ENCODE measurements at places on chromosomes 13 and 19.

DNA sequence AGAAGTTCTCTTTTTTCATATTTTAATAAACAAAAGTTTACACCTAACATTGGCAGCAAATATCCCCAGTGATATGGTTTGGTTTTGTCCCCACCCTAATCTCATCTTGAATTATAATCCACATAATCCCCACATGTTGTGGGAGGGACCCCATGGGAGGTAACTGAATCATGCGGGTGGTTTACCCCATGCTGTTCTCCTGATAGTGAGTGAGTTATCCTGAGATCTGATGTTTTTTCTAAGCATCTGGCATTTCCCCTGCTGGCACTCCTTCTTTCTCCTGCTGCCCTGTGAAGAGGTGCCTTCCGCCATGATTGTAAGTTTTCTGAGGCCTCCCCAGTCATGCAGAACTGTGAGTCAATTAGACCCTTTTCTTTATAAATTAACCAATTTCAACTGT, 214.7 kb downstream of the SLITRK1 start:
- no peak for ATAC-seq

DNA sequence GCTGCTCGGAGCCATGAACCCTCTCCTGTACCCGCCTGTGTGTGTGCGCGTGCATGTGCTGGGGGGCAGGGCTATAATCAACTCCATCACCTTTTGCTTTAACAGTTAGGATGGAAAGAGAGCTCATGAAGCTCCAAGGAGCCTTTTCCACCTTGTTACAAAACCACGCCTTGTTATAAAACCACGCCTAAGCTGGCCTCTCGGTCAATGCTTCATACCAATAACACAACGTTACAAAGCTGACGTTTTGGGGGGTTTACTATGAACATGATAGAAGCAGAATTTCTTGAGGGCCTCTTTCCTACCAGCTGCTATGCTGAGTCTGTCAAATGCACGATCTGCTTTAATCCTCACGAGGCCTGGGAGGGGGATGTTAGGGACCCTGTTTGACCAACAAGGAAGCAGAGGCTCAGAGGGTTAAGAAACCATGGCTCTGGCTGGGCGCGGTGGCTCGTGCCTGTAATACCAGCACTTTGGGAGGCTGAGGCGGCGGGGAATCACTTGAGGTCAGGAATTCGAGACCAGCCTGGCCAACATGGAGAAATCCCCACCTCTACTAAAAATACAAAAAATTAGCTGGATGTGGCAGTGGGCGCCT, 11.9 kb downstream of the CAPS start:
- no peak for ATAC-seq

DNA sequence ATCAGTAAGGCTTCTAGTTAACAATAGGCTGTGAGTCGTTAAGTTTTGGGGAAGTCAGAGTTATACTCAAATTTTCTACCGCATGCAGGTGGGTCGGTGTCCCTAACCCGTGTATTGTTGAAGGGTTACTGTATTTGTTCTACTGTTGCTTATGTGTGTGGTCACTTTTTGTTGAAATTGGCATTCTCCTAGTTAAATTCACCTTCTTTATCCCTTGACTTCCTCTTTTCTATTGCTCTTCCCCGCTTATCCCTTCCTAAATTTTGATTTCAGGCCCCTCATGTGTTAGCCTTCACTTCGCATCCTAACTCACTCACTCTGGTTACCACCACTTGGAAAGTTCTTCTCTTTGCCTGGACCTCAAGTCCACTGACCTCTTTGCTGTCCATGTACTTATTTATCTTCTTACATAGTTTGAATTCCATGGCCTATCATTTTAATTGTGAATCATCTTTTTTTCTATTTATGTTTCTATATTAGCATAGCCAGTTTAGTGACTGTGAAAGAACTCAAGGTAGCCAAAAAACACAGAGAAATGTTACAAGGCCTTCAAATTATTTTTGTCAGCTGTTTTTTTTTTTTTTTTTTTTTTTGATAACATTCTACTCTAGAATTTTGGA, 52.9 kb downstream of the NDFIP2 start:
- ATAC-seq, result no peak

DNA sequence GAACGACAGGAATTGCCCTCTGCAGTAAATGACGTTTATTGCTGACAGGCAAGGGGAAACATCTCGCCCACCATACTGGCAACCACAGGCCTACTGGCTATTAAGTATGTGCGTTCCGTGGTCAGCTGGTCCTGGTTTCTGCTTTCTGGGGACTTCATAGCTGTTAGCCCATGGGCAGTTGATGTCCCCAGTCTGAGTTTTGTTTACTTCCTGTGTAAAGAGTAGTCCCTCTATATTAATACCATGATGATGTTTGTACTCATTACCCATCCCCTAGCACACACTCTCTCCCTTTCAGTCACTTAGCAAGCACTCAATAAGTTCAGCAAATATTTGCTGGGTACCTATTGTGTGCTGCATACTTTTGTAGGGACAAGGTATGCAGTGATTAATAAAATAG, 6.5 kb upstream of the MIA start:
- no peak for ATAC-seq

All from activated CD4-positive, CD25-positive, alpha-beta regulatory T cell treated with anti-CD3 and anti-CD28 coated beads, Interleukin-2, amount 50 U/mL, for 24 hours (primary cell).